Fibroblast of mammary gland (primary cell): ENCODE measurements at places on chromosomes 4 and X.

- no peak for DNase-seq
These were observed 81.3 kb downstream of the HMGN5 start for GRCh38 chrX:81120258-81120935.

GRCh38 chr4:48248559-48248953 lies 21.1 kb downstream of the TEC start:
- DNase-seq, result no peak

DNA sequence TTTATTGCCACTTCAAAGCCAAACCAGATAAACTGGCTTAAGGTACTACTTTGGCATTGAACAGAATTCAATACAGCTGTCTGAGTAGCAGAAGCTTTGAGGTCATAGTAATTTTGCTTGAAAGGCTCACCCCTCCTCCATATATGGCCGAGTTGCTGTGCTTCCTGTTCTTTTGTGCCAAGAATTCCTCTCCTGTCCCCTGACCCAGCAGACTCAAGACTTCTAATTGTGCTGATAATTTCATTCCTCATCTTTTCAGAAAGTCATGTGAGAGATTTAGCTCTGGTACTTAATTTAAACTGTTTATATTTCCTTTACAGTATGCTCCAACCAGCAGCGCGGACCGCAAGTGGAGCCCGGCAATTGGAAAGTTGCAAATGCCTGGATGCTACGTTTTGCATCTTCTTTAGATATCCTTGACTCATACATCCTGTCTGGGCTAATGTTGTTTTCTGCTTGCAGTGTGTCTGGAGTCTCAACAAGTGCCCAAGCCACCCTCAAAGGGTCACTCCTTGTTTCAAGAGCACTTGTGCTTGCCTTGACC lies 373.4 kb downstream of the PDGFC start:
- DNase-seq, result peak; percentile 6

GRCh38 chr4:184544788-184545409 lies 70.5 kb upstream of the IRF2 start:
- peak; percentile 29 for DNase-seq

DNA sequence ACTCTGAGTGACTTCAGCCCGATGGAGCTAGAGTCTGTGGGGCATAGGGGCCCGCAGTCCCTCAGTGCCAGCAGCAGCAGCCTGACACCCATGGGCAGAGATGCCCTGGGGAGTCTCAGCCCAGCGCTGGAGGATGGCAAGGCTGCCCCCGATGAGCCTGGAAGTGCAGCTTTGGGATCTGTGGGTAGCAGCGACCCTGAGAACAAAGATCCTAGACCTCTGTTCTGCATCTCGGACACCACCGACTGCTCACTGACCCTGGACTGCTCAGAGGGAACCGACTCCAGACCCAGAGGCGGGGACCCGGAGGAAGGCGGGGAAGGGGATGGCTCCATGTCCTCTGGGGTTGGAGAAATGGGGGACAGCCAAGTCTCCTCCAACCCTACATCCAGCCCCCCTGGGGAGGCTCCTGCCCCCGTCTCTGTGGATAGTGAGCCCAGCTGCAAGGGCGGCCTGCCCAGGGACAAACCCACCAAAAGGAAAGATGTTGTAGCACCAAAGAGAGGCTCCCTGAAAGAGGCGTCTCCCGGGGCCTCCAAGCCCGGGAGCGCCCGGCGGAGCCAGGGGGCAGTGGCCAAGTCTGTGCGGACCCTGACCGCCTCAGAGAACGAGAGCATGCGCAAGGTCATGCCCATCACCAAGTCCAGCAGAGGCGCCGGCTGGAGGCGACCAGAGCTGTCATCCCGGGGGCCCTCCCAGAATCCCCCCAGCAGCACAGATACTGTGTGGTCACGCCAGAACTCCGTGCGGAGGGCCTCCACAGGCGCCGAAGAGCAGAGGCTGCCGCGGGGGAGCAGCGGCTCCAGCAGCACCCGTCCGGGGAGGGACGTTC lies 39.5 kb downstream of the FHDC1 start:
- DNase-seq, result no peak

- DNase-seq, result peak; percentile 7
These were observed 116.2 kb upstream of the GNPDA2 start for GRCh38 chr4:44842531-44842930.

DNA sequence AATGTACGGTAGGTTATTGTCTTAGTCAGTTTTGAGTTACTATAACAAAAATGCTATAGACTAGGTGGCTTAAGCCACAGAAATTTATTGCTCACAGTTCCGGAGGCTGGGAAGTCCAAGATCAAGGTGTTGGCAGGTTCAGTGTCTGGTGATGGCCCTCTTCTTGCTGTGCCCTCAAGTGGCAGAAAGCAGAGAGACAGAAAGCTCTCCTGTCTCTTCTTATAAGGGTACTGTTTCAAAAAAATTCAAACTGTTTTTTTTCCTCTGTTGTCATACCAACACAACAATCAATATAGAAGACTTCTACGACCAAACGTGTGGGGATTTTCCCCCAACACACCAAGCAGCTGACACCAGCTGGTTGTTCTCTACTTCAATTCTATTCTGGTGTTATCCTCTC lies 53.4 kb downstream of the ADGRG4 start:
- DNase-seq, result no peak

- DNase-seq, result no peak
These were observed 378.5 kb downstream of the FAT4 start for GRCh38 chr4:125693228-125693627.

- DNase-seq, result no peak
These were observed 103.7 kb downstream of the CEP135 start for GRCh38 chr4:56052481-56052880.

GRCh38 chrX:112846187-112846586 lies 5.6 kb upstream of the AMOT start:
- no peak for DNase-seq

DNA sequence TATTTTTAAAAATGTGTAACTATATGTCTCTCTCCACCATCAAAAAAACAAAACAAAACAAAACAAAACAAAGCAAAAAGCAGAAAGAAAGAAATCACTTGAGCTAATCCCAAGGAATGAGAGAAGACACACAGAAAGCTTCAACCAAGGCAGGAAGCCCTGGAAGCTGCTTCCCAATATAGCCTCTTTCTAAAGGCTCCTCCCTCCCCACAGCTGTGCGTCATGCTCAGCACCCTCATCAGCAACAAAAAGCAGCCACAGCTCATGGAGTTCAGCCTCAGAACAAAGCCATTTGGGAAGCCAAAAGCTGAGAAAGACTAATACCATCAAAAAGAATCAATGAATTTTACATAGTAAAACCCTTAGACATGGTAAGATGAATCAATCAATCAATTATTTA lies 501.6 kb upstream of the SMIM31 start:
- DNase-seq, result peak; percentile 8

DNA sequence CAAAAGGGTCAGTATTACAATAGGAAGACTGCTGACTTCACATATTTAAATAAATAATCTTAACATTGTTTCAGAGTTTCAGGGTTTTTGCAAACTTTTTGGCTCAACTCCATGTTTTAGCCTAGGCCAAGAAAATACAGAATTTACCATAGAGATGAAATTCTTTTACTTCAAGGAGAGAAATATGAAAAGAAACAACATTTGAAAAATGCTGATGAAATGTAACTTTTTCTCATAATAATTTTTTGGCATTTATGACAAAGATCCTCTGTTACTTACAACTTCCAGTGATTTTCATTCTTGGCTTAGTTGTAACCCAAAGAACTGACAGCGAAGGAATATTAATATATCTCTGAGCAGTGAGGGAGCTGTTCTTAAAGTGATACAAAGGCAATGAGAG lies 316.1 kb upstream of the EMCN start:
- no peak for DNase-seq
